ENCODE measurements at places on chromosomes 1 and 21. TPM values are rescaled to one million over a fixed set of nuclear protein-coding genes. Genes with fewer than 3 reads are reported as not detected.
A peak's percentile ranks its signal among the peaks of the same experiment; 100 is the strongest.

- no peak for DNase-seq
Measured at GRCh38 chr21:34154878-34155277, 81.5 kb downstream of the MRPS6 start.

DNA sequence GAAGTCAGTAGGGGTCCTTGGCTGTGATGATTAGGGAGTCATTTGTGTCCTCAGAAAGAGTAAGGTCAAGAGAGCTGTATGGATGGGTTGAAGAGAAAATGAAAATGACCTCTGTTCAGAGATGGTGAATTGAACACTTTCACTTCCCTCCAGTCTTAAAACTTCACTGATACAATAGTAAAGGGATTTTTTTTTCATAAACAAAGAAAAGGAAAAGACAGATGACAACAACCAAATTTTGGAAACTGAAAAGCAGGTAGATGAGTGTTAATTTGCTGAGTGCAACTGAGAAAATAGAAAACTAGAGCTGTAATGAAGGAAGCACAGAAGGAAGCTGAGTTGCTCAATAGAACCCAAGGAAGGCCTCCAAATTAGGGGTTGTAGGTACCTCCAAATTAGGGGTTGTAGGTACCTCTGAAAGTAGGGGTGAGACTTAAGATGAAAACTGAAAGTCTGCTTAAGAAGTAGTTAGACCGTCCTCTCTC, 14.8 kb upstream of the S1PR1 start:
- no peak for DNase-seq

DNA sequence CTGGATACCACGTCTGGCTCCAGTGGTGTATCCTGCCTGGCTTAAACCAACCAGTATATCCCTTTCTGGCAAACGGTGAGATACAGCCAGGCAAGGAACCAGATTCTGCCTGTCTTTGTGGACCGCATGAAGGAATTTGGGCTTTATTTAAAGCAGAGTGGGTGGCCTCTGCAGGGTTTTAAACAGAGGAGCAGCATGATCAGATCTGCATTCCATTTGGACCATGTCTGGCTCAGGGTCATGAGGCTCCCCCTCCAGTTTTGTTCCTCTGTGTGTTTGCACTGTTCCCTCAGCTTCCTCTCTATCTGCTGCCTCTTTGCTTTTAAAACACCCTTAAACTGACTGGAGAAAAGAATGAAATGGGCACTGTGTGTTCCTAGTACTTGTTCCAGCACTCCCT, 195.0 kb downstream of the GIPC2 start:
- DNase-seq, result no peak

DNA sequence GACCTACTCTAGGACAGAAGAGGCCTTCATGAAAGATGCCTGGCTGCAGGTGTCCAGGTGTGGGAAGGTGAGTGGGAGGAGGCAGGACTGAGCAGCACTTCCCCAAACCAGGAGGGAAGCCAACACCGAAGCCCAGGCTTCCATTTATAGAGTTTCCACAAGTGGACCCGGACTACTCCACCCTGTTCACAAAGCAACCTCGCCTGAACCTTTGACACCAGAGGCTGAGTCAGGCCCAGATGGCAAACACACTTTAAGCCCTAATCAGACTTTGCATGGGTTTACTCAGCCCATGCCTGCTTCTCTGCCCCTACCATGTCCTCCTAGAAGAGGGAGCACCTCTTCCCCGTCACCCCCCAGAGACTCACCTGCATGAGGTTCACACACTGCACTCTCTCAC, 14.0 kb downstream of the PRR9 start:
- no peak for DNase-seq

GRCh38 chr1:20508411-20508771, 440 bp upstream of the MUL1 start:
- DNase-seq, result no peak

DNA sequence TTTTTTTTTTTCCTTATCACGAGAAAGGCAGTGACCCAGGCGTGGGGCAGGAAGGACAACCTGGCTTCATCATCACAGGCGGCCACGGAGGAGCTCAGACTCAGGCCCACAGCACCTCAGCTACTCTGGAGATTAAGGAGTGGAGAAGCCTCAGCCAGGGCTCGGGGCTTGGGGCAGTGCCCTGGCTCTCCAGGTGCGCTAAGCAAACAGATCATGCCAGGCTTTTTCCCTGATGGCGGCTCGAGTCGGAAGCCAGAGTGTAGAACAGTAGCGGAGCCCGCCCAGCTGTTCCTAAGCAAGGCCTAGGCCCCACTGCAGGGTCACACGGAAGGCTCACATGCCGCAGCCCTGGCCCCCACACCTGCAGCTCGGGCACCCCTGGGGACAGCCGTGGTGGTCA, 70.7 kb downstream of the AGPAT3 start:
- DNase-seq, result no peak

GRCh38 chr1:14094611-14095400, 394.8 kb downstream of the PRDM2 start:
- peak; percentile 23 for DNase-seq

DNA sequence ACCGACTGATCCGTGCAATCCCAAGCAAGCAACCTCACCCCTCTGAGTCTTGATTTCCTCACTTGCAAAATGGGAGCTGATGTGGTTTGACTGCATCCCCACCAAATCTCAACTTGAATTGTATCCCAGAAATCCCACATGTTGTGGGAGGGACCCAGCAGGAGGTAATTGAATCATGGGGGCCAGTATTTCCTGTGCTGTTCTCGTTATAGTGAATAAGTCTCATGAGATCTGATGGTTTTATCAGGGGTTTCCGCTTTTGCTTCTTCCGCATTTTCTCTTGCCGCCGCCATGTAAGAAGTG, 58.4 kb downstream of the FHAD1 start:
- DNase-seq, result peak; percentile 44

- no peak for DNase-seq
Measured at GRCh38 chr1:152497273-152497672, 13.3 kb upstream of the LCE5A start.

DNA sequence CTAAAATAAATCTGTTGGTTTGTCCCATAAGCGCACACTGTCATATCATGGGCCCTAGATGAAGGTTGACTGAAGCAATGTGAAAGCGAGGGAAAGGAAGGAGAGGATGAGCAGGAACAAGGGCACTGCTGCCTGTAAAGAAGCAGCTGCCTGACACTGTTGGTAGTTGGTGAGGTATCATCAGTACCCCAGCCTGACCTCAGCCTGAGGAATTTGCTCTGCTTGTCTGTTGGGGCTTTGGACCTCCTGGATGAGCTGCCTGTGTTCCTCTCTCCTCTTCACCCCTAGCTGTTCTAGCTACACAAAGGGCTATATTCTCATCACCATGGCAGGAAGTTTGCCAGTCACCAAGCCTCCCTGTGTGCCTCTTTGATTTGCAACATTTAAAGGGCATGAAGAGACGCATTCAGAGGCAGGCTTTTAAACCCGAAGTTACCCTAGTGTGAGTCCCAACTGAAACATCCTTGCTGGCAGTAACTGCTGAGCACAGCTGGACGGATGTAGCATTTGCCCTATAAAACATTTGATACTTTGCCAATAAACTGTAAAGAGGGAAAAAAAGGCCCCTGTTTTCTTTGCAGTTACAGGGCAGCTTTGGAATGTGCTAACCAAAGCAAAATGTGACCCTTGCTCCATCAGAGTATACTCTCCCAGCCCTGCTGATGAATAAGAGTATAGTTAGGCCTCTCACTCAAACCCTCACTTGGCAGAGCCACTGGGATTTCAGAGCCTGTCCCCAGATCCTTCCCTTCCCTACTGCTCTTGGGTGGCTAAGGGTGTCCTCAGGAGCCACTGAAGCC, 22.2 kb upstream of the SPATA6 start:
- DNase-seq, result peak; percentile 78

GRCh38 chr1:91564888-91565701, 64.4 kb downstream of the CDC7 start:
- no peak for DNase-seq

- DNase-seq, result no peak
Measured at GRCh38 chr1:150302338-150302737, 8.7 kb downstream of the MRPS21 start.

DNA sequence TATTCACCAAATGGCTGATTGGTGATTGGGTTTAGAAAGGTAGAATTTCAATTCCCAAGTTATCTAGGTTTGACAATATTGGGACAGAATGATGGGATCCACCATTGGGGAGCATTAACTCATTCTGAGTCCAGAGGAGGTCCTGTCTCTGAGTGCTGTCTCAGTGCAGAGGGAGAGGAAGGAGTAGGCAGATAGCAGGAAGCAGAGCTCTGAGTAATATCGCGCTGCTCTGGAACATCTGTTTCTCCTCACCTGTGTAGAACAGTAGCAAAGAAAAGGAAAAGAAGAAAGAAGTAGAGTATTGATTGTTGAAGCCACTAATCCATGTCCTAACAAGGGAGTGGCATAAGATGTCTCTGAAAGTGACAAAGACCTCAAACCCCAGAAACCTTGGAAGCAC, 1657.8 kb downstream of the MRPL39 start:
- DNase-seq, result no peak

DNA sequence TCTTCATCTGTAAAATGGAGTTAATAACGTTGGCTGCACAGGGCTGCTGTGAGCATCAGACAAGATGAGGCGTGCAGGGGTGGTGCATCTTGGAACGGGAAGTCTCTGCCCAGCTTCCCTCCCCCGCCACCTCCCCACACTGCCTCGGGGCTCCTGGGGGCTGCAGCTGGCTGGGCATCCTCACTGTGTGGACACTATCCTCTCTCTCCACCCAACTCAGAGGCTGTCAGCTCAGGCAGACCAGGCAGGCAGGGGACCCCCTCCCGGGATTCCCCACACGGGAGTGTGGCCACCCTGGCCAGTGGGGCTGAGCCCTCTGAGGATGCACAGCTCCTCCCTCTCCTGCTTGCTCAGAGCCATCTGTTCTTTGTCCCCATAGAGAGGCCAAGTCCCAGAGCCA, 122.7 kb downstream of the CCDC185 start:
- DNase-seq, result no peak

- DNase-seq, result no peak
Measured at GRCh38 chr1:30315185-30315960, 408.0 kb downstream of the MATN1 start.

DNA sequence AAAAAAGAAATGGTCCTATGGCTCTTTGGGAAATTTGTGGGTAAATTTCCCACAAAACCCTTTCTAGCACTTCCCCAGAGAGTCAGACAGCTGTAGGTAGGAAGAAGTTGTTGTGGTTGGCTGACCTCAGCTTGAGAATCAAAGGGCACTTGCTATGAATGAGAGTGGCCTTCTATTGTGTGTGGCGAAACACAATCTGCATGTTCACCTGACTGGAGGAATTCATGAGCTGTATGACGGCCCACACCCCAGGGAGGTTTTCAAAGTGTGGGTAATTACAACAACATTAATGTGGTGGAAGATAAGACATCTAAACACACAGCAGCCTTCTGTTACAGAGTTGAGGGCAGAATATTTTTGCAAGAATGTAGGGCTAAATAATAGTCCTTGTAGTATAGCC, 38.8 kb downstream of the NGF start:
- DNase-seq, result peak; percentile 86

- no peak for DNase-seq
Measured at GRCh38 chr1:228379666-228380065, 27.0 kb downstream of the TRIM11 start.

DNA sequence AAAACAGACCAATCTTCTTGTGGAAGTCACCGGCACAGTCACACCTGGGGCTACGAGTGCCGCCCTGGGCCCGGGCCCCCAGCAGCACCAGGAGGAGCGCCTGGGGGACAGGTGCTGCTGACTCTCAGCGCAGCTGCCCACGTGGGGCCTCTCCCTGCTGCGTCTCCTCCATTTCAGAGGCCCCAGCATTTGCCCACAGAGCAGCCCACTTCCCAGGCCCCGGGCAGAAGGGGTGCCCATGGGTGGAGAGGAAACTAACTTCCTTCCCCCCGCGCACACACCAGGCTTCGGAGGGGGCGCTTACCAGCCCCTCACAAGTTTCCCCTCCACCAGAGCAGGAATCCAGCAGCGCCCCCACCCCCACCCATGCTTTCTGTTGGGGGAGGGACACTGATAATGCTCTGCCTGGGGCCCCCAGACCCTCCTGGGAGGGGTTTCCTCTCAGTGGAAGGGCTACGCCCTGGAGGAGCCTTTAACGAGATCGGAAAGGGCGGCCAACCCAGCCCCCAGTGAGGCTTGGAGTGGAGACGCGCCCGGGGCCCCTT, 440 bp downstream of the TNFRSF25 start:
- DNase-seq, result no peak

GRCh38 chr1:235129774-235130570, 1.3 kb upstream of the TOMM20 start:
- no peak for DNase-seq

Gene TMCC2
- 4.8 TPM for total RNA-seq

Gene GSTM1
- 5.4 TPM for total RNA-seq

Gene RSPH1
- total RNA-seq, result 0.23 TPM

Data from Daoy (cell line).